Amniotic stem cell (primary cell): ENCODE measurements at places on chromosomes 3 and 15.

DNA sequence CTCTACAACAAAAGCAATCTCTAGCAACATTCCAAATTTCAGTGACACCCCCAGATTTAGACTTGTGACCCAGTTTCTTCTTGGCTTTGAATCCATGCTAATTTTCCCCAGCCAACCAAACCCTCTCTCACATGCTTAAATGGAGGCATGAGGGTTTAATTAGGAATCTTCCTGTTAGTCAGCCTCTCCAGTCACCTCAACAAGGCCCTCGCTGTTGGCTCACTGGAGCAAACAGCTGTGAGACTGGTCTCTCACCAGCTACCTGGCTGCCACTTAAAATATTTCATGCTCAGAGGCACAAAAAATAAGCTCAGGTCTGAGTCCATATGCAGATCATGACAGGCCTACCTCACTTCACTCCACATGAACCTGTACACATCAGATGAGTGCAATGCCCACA, 630.4 kb upstream of the ADAMTS9 start:
- DNase-seq: no peak

DNA sequence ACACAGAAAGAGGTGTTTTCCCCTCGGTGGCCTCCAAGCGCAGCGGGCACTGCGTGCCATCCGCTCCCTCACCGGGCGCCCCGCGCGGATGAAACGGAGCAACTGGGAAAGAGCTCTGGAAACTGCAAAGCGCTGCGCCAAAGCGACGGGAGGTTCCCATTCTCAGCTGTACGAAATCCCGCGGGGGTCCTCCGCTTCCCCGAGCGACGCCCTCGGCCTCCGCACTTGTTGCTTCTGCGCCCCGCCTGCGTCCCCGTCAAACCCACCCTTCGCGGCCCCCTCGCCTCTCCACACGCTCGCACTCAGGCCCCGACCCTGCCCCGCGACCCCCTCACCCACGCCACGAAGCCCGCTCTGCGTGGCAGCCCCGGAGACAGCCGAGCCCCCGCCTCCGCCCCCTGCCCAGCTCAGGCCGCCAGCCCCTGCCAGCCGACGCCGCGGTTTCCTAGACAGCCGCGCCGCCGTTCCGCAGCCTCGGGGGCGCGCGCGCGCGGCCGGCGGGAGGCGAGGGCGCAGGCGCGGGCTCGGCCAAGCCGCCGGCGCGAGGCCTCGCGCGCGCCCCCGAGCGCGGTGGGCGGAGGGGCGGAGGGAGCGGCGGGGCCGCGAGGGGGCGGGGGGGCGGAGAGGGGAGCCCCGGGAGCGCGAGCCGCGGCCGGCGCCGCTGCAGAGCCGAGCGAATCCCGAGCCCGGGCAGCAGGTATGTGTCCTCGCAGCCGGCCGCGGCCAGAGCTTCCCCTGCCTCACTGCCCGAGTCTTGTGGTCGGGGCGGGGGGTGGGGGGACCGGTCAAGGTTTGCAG, at the start of gene TMEM266:
Gene TMEM266 (plus strand): TSS at position 666 of the 798 bp plus-strand sequence. CDS start 74,279 bp downstream, outside the sequence.
- no peak for DNase-seq

- DNase-seq: no peak
Observed at GRCh38 chr3:46141813-46142212, 66.3 kb downstream of the CCR1 start.

DNA sequence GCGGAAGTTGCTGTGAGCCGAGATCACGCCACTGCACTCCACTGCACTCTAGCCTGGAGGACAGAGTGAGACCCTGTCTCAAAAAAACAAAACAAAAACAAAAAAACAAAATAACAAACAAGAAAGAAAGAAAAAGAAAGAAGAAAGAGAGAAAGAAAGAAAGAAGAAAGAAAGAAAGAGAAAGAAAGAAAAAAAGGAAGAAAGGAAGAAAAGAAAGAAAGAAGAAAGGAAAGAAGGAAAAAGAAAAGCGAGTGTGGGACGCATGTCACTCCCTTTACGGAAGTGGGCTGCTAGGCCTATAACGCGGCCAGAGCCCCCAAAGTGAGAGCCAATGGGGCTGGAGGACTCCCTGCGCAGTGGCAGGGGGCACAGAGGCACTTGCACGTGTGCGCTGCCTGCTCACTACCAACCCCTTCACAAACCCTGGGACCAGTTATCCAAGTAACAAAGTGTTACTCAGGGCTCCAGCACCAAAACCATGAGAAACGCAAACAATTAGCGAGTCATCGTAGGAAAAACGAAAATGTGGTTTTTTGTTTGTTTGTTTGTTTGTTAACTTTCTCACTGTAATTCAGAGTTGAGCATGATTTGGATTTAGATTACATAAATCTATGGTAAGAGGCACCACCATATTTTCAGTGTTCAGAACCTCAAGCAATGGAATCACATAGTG, 40.8 kb upstream of the ATP1B3 start:
- no peak for DNase-seq

- no peak for DNase-seq
Observed at GRCh38 chr3:87546216-87546615, 269.8 kb upstream of the POU1F1 start.

GRCh38 chr3:143100451-143100850, 19.1 kb upstream of the CHST2 start:
- no peak for DNase-seq
